ENCODE measurements at places on chromosomes 1 and 21.

GRCh38 chr1:42620307-42620706, 37.9 kb upstream of the PPIH start:
- ATAC-seq = no peak

DNA sequence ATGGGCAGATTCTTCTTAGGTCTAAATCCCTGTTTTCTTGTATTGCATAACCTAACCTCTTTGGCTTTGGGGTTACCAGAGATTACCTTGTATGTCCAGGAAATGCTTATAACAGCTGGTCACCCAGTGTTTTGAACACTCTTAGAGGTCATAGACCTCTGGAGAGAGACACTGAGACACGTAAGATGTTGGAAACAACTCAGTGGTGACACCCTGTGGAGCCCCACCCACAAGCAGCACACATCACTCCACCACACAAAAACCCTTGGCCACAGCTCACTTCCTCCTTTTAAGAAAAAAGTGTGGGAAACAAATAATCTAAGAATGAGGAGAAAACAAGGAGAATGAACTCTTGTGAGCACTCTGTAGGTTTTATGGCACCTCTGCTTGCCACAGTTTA, 26.3 kb upstream of the CYP4B1 start:
- peak; percentile 90 for ATAC-seq

GRCh38 chr21:31425138-31425537, 81.1 kb upstream of the TIAM1 start:
- ATAC-seq = no peak

DNA sequence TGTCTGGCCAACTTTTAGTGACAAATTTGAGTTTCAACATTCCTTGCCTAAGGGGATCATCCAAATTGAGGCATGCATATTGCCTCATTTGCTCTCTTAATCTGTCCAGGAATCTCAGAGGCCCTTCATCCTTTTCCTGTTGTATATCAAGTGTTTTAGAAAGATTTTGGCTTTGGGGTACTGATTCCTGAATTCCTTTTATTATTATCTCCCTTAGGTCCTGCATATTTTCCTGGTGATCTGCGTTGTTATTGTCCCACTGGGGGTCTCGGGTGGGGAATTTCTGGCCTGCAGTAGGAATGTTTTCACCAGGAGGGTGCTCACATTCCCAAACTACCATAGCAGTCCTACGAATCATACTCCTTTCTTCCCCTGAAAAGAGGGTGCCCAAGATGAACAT, 4.4 kb upstream of the AADACL3 start:
- no peak for ATAC-seq

DNA sequence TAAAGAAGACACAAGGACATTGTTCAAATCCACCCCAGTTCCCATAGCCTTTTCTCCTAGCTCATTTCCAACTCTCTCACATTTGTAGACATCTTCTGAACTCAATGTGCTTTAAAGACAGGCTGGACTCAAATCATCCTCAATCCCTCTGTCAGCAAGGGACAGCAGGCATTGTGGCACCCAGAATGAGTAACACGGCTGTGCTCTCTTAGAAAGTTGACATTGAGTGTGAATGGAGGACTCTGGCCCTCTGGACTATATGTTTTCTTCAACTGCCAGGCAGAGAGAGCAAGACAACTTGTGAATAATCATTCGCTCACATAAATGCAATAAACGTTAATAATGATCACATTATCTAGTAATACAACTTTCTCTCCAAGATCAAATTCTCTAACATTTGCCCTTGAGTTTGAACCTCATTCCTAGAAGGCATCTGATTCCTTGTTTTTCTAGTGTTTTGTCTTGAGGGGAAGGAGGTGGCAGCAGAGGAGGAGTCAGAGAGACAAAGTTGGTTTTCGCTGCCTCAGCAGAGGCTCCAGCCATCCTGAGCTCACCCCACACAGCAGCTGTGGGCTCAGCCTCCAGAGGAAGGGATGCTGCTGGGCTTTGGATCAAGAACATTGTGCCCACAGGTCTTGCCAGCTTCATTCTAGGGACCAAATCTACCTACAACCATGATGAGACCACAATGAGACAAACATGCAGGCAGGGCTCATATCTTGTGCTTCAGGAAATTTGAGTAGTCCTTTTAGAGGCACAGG, 85.1 kb downstream of the BCAR3 start:
- no peak for ATAC-seq

Measured in gastroesophageal sphincter (tissue), 4 donors.